ENCODE measurements at places on chromosomes 6 and 20. TPM values are rescaled to one million over a fixed set of nuclear protein-coding genes. Genes with fewer than 3 reads are reported as not detected.

DNA sequence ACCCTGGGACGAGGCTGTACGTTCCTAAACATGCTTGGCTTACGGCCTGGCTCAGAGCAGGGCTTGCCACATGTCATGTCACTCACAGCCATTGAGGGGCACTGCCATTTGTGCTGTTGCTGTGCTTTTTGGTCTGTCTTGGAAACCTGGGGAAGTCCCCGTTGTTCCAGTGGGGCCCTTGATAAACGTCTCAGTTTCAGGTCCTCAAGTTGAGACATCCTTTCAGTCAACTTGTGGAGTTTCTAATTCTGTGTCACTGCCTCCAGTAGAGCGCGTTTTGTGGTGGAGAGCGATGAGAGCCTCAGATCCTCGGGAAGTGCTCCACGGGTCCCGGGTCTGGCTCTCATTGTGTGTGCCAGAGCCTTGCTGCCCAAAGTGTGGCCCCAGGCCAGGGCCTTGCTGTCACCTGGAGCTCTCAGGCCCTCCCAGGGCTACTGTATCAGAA, 43.0 kb upstream of the CCR6 start:
- no peak for DNase-seq
- no peak overlapping the region for H3K27ac ChIP-seq
- no peaks in the 10 kb centered on the region for H3K27me3 ChIP-seq

- no peak overlapping the region for H3K4me3 ChIP-seq
- H3K4me1 ChIP-seq = no peaks in the 10 kb centered on the region
- H3K27me3 ChIP-seq = no peaks in the 10 kb centered on the region
- H3K36me3 ChIP-seq = no peaks in the 10 kb centered on the region
These were observed 154.5 kb downstream of the MYLK4 start for GRCh38 chr6:2596222-2596621.

The LAMA4 gene
- total RNA-seq = 10.6 TPM

The LY86 gene
- total RNA-seq = 2.3 TPM

GRCh38 chr6:31138982-31139381, at the start of gene PSORS1C2:
PSORS1C2 (minus strand) TSS chr6:31139066; CDS start chr6:31139026, 40 bp downstream.
- H3K27ac ChIP-seq = no peak within 1 kb of the TSS
- peaks cover 6% of the 10 kb centered on the region for H3K4me1 ChIP-seq
- H3K27me3 ChIP-seq = no peaks in the 10 kb centered on the region
